ENCODE measurements at places on chromosomes 13 and 19.

- no peak for ATAC-seq
Measured at GRCh38 chr13:75947448-75947847, 311.3 kb downstream of the LMO7 start.

DNA sequence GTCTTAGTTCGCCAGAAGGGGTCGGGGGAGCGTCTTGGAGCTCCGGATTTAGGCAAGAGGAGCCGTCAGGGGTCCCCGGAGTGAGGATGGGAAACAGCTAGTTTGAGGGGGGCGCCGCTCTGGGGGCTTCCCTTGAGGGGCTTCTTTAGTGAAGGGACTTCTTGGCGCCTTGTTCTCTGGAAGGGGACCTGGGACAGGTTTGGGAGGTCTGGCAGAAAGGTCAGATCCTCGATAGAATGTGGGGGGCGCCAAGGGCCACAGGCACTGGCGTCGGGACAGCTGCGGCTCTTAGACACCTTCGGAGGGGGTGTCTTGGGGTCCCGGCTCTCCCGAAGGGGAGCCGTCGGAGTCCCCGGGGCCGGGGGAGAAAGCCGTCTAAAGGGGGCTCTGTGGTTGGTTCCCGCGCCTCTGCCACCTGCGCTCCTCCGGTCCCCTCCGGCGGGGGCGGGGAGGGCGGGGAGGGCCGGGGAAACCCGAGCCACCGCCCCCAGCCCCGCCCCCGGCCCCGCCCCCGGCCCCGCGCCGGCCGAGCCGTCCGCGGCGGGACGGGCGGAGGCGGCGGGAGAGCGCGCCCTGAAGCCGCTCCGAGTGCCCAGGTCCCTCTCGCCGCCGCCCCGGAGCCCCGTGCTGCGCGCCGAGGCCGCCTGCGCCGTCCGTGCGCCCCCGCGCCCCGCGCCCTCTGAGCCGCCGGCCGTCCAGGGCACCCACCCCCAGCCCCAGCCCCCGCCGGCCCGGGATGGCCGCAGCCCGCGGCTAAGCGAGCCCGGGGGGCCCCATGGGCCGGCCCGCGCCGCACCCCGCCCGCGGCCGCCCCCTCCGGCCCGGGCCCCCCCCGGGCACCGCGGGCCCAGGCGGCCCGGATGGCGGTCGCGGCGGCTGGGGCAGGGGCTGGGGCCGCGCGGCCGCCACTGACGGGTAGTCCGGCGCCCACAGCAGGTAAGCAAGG lies at the start of gene NRTN:
Gene NRTN, plus strand, starts transcription at position 552 of the 946 bp plus-strand sequence. CDS start 19,099 bp downstream, outside the sequence.
- peak; percentile 5 for ATAC-seq

GRCh38 chr19:9945319-9945966 lies 9.1 kb upstream of the OLFM2 start:
- ATAC-seq: peak; percentile 94

GRCh38 chr13:47901441-47901840 lies 99.6 kb downstream of the SUCLA2 start:
- ATAC-seq: no peak

DNA sequence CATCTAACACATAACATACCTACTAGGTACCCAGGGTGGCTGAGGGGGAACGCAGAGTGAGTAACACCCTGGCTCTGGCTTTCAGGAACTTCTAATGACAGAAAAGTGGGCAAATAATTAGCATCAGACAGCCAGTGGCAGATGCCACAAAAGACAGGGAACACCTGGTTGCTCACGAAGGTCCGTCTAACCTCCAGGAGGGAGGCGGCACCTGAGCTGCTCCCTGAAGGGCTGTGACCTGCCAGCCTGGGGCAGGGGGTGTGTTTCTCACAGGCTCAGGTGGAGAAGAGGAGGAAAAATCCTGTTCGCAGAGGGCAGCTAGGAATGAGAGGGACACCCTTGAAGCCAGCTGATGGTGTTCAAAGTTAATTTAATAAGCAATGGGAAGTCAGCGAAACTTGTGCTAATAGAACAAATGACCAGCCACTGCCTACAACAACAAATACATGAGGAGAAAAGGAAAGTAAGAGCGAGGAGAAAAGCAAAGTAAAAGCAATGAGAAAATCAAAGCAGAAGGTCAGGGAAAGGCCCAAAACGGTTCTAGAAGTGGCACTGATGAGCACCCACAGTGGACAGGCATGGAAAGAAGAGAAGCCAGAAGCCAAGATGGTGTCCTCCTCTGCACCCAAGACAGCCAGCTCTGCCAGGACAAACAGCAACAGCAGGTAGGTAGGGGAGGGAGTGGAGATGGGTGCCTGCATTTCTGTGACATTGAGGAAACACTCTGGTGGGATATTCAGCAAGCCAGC lies 87.3 kb downstream of the STK24 start:
- no peak for ATAC-seq

- ATAC-seq: peak; percentile 8
Measured at GRCh38 chr19:2042485-2043250, 8.4 kb downstream of the MKNK2 start.

DNA sequence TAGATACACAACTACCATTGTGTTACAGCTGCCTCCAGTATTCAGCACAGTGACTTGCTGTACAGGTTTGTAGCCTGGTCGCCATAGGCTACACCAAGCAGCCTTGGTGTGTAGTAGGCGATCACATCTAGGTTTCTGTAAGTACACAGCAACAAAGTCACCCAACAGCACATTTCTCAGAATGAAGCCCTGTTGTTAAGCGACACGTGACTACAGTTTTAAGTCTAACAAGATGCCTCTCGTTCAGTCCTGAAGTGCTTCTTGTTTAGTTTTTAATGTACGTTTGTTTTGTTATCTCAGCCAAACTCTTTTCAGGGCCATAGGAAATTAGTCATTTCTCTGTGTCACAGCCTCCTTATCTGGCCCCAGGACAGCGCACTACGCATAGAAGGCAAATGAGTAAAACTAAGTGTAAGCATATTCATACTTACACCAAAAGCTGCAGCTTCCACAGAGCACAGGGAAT lies 50.0 kb upstream of the GPR183 start:
- ATAC-seq: no peak

DNA sequence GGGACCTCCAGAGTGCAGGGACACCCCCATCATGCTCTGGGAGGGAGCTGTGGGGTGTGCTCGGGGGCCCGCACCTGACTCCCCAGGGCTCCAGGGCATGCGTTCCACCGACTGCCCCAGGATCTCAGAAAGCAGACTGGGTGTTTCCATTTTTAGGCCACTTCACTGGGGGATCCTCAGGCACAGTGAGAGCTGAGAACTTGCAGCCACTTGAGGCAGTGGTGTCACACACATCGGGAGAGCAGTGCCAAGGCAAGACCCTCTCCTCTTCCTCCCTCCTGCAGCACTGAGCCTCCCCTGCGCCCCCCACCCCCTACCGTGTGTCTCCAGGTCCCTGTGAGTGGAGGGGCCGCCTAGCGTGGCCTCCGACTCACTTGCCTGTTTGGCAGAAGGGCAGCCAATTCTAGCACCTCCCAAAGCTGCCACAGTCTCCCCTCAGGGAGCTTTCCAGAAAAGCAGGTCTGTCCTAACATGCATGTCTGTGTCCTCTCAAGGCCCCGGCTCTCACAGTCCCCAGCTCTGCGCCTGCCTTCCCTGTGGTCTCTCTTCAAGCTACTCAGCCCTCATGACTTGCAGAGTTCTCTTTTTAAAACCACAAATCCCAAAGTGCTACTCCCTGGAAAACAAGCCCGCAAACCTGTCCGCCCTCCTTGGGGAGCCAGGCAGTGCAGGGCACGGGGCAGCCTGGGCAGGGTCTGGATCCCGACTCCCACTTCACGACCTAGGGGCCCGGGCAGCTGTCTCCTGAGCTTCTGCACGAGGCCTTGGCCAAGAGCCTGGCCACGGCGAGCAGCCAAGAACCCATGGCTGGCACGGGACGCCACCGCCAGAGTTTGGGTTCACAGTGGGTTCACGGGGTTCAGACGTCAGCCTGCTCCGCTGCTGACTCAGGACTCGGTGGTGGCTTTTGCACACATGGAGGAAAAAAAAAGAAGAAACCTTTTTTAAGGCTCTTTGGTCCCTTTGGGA lies 94.1 kb downstream of the STK24 start:
- ATAC-seq: no peak

DNA sequence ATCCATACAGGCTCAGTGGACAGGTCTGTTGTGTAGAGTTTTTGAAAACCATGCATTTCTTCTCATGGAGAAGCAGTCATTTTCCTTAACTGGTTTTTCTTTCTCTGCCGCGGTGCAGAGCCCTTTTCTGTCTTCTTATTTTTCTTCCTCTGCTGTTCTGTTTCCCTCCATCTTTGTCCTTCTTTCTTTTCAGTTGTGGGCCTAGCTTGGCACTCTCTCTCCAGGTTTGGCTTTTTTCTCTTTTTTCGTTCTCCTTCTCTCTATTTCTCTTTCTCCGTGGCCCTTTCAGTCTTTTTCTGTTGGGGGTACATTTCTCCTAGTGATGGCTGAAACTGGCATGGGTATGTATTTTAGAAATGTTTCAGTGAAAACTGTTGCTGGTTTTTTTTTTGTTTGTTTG lies 24.1 kb downstream of the NFIX start:
- ATAC-seq: no peak

GRCh38 chr19:3608079-3608641 lies 1.5 kb upstream of the TBXA2R start:
- no peak for ATAC-seq

DNA sequence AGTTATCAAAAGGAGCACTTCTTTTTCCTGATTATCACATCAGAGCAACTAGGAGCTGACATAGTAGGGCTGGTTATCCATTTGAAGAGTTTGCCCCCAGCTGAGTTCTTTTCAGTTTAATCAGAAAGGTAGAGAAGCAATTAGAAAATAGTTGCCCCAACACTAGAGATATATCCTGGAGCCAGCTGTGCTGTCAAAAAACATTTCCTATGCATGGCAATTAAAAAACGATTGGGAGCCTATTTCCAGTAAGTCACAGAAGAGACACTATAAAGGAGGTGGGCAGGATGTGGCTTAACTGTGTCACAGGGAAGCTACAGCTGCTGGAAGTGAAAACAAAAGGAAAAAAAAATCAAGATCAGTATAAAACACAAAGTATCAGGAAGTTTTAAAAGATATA lies 155.7 kb upstream of the SLITRK1 start:
- ATAC-seq: no peak

DNA sequence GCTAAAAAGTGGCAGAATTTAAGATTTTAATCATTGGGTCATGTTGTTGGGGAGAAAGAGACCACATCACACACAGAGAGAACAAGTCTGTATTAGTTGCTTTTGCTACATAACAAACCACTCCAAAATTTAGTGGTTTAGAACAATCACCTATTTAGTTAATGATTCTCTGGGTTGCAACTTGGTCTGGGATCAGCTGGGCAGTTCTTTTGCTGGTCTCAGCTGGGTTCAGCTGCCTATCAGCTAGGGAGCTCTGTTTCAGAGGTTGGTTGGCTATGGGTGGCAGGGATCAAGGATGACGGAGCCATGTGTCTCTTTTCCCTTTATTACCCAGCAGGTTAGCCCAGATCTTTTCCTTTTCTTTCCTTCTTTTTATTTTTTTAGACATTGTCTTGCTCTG lies 8.9 kb downstream of the PINLYP start:
- no peak for ATAC-seq

DNA sequence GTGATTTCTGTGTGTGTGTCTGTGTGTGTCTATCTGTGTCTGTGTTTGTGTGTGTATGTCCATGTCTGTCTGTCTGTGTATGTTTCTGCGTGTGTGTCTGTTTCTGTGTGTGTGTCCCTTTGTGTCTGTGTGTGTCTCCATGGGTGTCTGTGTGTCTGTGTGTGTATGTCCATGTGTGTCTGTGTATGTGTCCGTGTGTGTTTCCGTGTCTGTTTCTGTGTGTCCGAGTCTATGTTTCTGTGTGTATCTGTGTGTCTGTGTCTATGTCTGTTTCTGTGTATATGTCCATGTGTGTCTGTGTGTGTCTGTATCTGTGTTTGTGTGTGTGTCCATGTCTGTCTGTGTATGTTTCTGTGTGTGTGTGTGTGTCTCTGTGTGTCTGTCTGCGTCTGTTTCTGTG lies 276.3 kb upstream of the SOX1 start:
- ATAC-seq: no peak

GRCh38 chr13:48660361-48661076 lies 6.8 kb downstream of the CYSLTR2 start:
- ATAC-seq: no peak

All from motor neuron (in vitro differentiated cells).